Naive B cell (primary cell): ENCODE measurements at places on chromosomes 6 and 20. TPM values are rescaled to one million over a fixed set of nuclear protein-coding genes. Genes with fewer than 3 reads are reported as not detected.

- no peak for DNase-seq
- no peak overlapping the region for H3K27ac ChIP-seq
- H3K4me1 ChIP-seq: no peaks in the 10 kb centered on the region
These were observed 424.4 kb upstream of the MARCKS start for GRCh38 chr6:113432521-113433334.

The HSPA1L gene
- polyA plus RNA-seq: 0.90 TPM

- peaks cover 11% of the 10 kb centered on the region for H3K27me3 ChIP-seq
- peak; percentile 2 for DNase-seq
- no peaks in the 10 kb centered on the region for H3K36me3 ChIP-seq
- no peaks in the 10 kb centered on the region for H3K4me1 ChIP-seq
- no peak overlapping the region for H3K4me3 ChIP-seq
These were observed 66.4 kb downstream of the PKHD1 start for GRCh38 chr6:52020945-52021570.

DNA sequence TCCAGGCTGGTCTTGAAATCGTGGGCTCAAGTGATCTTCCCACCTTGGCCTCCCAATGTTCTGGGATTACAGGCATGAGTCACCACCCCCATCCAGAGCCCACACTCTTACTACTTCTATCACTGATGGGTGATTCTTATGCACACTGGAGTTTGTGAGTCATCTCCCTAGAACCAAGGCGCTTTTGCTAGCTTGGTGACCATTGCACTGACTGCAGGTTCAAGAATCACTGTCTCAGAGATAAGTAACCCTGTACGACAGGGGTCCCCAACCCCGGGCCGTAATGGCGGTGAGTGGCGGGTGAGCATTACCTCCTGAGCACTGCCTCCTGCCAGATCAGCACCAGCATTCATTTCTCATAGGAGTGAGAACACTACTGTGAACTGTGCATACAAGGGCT, 118.8 kb downstream of the MAP3K7 start:
- H3K4me1 ChIP-seq: peaks cover 10% of the 10 kb centered on the region
- H3K27me3 ChIP-seq: no peaks in the 10 kb centered on the region
- no peaks in the 10 kb centered on the region for H3K36me3 ChIP-seq
- no peak for DNase-seq
- H3K27ac ChIP-seq: no peak overlapping the region
- no peak overlapping the region for H3K4me3 ChIP-seq

The HTR1E gene
- polyA plus RNA-seq: not detected
